H1 (cell line): ENCODE measurements at places on chromosomes 1 and 21. TPM values are rescaled to one million over a fixed set of nuclear protein-coding genes. Genes with fewer than 3 reads are reported as not detected.

- no peaks in the 10 kb centered on the region for H3K4me1 ChIP-seq
- no peak for DNase-seq
- no peaks in the 10 kb centered on the region for H3K27me3 ChIP-seq
- no peak overlapping the region for H3K27ac ChIP-seq
- H3K36me3 ChIP-seq: no peaks in the 10 kb centered on the region
- no peak overlapping the region for H3K4me3 ChIP-seq
These were observed 123.1 kb upstream of the PTGFR start for GRCh38 chr1:78367700-78368099.

DNA sequence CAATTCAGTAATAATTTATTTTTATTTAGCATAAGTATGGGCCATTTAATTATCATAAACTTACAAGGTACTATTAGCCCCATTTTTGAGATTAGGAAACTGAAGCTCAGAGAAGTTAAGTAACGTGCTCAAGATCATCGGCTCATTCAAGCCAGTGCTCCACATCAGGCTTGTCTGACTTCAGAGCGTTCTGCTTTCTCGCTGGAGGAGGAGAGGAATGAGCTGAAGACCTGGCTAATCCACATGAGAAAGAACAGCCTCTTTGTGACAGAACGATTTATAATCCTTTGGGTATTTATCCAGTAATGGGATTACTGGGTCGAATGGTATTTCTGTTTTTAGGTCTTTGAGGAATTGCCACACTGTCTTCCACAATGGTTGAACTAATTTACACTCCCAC is 39.7 kb downstream of the DDX20 start:
- no peak overlapping the region for H3K4me3 ChIP-seq
- no peak overlapping the region for H3K27ac ChIP-seq
- no peaks in the 10 kb centered on the region for H3K4me1 ChIP-seq
- no peaks in the 10 kb centered on the region for H3K36me3 ChIP-seq

DNA sequence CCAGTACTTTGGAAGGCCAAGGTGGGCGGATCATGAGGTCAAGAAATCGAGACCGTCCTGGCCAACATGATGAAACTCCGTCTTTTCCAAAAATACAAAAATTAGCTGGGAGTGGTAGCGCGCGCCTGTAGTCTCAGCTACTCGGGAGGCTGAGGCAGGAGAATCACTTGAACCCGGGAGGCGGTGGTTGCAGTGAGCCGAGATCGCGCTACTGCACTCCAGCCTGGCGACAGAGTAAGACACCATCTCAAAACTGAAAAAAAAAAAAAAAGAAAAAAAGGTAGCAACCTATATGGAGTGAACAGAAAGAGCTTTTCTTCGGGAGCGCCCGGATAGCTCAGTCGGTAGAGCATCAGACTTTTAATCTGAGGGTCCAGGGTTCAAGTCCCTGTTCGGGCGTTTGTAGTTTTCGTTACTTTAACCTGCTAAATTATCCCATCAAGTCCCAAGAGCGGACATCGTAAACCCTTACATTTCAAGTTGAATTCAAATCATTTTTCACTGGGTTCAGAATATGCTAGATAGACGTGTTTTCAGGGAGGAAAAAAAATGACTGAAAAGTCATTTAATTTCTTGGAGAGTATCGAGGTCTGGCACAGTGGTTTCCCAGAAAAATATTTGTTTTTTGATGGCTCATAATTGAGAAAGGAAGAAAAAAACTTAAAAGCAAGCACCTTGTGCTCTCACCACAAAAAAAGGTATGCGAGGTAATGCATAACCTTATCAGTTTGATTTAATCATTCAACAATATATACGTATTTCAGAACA is 9.8 kb upstream of the MDM4 start:
- no peak overlapping the region for H3K27ac ChIP-seq
- H3K4me1 ChIP-seq: no peaks in the 10 kb centered on the region
- H3K4me3 ChIP-seq: peak overlapping the region; percentile 90

GRCh38 chr1:10033359-10033845 is 644 bp downstream of the UBE4B start:
- peak overlapping the region; percentile 89 for H3K27ac ChIP-seq
- no peak for DNase-seq
- H3K27me3 ChIP-seq: no peaks in the 10 kb centered on the region

GRCh38 chr1:110677526-110677925 is 2.8 kb upstream of the KCNA3 start:
- H3K36me3 ChIP-seq: no peaks in the 10 kb centered on the region
- H3K4me1 ChIP-seq: no peaks in the 10 kb centered on the region
- peaks cover 26% of the 10 kb centered on the region for H3K27me3 ChIP-seq
- H3K4me3 ChIP-seq: no peak overlapping the region

DNA sequence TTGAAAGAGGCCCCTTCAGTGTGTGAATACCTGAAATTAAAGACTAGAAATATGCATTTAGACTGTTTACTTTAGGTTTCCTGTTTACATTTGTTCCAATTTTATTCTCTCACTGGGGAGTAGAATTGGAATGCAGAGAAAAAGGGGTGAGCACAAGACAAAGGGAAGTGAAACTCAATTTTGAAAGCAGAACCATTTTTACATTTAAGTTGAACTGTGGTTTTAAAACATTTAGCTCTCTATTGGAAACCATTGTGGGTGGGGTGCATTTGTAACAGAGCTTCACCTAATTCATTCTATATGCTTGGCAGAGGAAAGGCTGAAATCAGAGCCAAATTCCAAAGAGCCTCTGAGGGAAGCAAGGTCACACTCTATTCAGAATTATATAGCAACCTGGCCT is 235.3 kb upstream of the C1orf105 start:
- no peaks in the 10 kb centered on the region for H3K27me3 ChIP-seq
- no peak overlapping the region for H3K27ac ChIP-seq
- H3K4me3 ChIP-seq: no peak overlapping the region; the same call in 1 of the 2 replicates
- no peaks in the 10 kb centered on the region for H3K36me3 ChIP-seq

DNA sequence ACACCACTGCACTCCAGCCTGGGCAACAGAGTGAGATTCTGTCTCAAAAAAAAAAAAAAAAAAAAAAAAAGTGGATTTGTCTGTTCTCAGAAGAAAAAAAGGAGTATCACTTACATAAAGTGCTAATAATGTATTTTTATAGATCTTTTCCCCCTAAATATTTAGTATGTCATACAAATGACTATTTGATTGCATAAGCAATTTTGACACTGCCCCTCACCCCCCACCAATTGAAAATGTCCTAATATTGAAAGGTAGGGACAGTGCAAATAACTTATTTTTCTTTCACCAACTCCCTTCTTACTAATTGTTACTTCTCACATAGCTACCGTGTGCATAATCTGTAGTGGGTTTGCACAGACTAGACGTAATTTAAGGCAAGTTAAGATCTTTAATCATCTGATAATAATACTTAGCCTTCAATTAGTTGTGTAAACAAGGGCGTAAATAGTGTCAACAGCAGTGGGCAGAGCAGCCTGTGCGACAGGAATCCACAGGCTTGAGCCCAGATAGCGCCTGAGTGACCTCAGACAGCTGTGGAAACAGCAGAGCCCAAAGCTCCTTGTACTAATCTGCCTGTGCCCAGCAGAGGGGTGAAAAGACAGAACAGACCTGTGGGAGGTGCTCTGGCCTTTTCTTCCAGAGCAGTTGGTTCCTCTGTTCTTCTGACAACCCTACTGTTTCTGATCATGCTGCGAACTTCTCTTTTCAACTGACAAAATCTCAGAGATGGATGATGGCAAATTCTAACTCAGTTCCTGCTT is 4.5 kb upstream of the IER5 start:
- H3K27me3 ChIP-seq: peaks cover 15% of the 10 kb centered on the region
- no peaks in the 10 kb centered on the region for H3K4me1 ChIP-seq
- H3K4me3 ChIP-seq: no peak overlapping the region
- no peak overlapping the region for H3K27ac ChIP-seq

- H3K4me1 ChIP-seq: peaks cover 7% of the 10 kb centered on the region
- peaks cover 11% of the 10 kb centered on the region for H3K36me3 ChIP-seq
- DNase-seq: no peak
- peak overlapping the region; percentile 6; the same call in 1 of the 2 replicates for H3K27ac ChIP-seq
- H3K4me3 ChIP-seq: peak overlapping the region; percentile 89
- no peaks in the 10 kb centered on the region for H3K27me3 ChIP-seq
These were observed 1.9 kb downstream of the SLC39A1 start for GRCh38 chr1:153961421-153961820.

- H3K4me1 ChIP-seq: no peaks in the 10 kb centered on the region
- H3K27ac ChIP-seq: no peak overlapping the region
- no peaks in the 10 kb centered on the region for H3K27me3 ChIP-seq
- H3K36me3 ChIP-seq: peaks cover 85% of the 10 kb centered on the region
- DNase-seq: no peak
These were observed 13.5 kb downstream of the GORAB start for GRCh38 chr1:170545476-170545875.

DNA sequence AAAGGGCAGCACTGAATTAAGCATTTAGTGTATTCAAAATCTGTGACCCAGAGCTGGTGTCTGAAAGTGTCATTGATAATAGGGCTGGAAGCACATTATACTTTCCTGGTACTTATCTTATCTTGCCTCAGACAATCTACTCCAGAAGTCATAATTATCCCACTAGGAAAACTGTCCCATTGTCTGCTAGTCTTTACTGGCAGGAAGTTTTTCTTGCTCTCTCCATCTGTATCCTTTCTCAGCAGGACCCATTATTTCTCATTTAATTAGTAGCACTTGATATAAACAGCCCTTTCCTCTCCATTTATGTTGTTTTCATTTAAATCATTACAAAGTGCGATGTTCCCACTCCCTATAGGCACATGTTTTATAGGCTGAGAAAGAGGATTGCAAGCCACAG is 36.5 kb upstream of the BARHL2 start:
- H3K4me1 ChIP-seq: no peaks in the 10 kb centered on the region
- no peaks in the 10 kb centered on the region for H3K27me3 ChIP-seq
- no peak for DNase-seq
- no peak overlapping the region for H3K4me3 ChIP-seq
- H3K36me3 ChIP-seq: no peaks in the 10 kb centered on the region
- H3K27ac ChIP-seq: no peak overlapping the region

- H3K27ac ChIP-seq: no peak overlapping the region
- no peaks in the 10 kb centered on the region for H3K27me3 ChIP-seq
- peak; percentile 62 for DNase-seq
- no peaks in the 10 kb centered on the region for H3K4me1 ChIP-seq
These were observed 104.7 kb downstream of the JAK1 start for GRCh38 chr1:64861611-64862010.

DNA sequence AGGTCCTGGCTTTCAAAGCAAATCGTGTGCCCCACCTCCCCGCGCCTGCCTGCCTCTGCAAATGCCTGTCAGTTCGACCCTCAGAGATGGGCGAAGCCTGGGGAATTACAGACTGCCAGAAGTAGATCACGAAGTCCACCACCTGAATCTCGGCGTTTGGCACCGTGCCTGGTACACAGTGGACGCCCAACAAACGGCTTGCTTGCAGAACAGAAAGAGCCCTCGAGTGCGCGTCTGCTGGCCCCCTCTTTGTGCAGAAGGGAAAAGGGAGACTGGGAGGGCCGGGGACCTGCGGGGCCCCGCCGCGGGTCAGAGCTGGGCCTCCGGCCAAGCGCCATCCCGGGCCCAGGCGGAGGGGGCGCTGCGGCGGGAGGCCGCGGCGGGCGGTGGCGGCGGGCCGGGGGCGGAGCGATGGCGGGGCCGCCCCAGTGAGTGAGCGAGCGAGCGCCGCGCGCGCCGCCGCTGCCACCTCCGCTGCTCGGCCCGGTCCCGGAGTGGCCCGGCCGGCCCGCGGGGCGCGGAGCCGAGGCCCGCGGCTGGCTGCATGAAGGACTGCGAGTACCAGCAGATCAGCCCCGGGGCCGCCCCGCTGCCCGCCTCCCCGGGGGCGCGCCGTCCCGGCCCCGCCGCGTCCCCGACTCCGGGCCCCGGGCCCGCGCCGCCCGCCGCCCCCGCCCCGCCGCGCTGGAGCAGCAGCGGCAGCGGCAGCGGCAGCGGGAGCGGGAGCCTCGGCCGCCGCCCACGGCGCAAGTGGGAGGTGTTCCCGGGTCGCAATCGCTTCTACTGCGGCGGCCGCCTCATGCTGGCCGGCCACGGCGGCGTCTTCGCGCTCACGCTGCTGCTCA is at the start of gene ZDHHC18:
Gene ZDHHC18 (plus strand): TSS at position 428 of the 845 bp plus-strand sequence. CDS start 117 bp downstream, at position 545.
- H3K4me3 ChIP-seq: peak within 1 kb of the TSS; percentile 56
- no peak within 1 kb of the TSS for H3K27ac ChIP-seq
- no peaks in the 10 kb centered on the region for H3K36me3 ChIP-seq
- no peak for DNase-seq

- DNase-seq: no peak
- no peaks in the 10 kb centered on the region for H3K36me3 ChIP-seq
- no peak overlapping the region for H3K4me3 ChIP-seq
- H3K27me3 ChIP-seq: no peaks in the 10 kb centered on the region
- H3K27ac ChIP-seq: no peak overlapping the region
- peaks cover 10% of the 10 kb centered on the region for H3K4me1 ChIP-seq
These were observed 43.3 kb upstream of the PRDX6 start for GRCh38 chr1:173433751-173434326.

DNA sequence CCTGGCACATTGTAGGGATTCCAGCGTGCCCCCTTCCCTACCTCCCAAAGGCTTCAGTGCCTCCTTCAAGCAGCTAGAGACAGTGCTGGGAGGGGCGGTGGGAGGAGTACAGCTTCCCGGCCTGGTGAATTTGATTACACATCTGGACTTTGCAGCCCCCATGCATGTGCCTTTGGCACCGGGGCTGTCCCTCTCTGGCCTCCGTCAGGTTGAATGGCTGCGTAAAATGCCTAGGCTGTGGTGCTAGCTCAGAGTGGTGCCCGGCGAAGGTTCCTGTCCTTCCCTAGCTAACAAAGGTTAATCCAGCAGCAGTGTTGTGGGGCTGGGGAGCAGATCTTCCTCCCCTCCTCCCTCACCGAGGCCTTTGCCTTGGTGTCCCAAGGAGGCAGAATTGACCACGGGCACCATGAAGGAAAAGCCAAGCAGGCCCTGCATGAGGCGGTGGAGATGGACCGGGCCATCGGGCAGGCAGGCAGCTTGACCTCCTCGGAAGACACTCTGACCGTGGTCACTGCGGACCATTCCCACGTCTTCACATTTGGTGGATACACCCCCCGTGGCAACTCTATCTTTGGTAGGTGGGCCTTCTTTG is 66.2 kb downstream of the ALPL start:
- H3K27ac ChIP-seq: no peak overlapping the region
- H3K4me3 ChIP-seq: no peak overlapping the region
- H3K4me1 ChIP-seq: peaks cover 2% of the 10 kb centered on the region
- H3K27me3 ChIP-seq: no peaks in the 10 kb centered on the region
- H3K36me3 ChIP-seq: peaks cover 4% of the 10 kb centered on the region; the same call in 1 of the 2 replicates

DNA sequence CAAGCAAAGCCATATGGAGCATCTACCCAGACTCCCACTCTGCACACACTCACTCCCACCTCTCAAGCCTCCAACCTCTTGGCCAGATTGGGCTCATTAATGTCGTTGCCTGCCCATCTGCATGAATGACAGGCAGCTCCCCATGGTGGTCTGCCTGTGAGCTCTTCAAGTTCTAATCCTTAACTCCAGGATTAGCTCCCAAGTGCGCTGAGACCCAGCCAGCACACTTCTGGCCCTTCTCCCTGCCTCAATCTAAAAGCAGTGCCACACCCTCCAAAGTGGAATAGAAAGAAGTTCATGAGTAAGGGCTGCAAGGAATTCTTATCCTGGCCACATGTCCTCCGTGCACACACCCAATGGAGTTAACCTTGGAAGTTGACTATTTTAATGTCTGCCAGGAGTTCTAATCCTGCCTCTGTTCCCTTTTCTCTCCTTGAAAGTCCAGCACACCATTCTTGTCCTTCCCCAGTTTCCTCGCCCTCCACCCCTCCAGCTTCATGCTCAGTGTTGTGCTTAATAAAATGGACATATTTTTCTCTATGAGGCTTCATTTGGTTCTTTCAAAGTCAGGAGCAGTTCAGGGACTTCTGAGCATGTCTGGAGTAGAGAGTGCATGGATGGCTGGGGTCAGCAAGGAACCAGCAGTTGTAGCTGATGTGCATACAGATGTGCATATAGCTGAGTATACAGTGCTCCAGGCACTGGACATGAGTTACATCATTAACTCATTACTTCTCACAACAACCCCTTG is 30.1 kb downstream of the CAMK1G start:
- H3K27me3 ChIP-seq: no peaks in the 10 kb centered on the region
- H3K4me1 ChIP-seq: no peaks in the 10 kb centered on the region
- H3K36me3 ChIP-seq: no peaks in the 10 kb centered on the region
- H3K27ac ChIP-seq: no peak overlapping the region

Gene MPL
- total RNA-seq: not detected in 2 replicates

Gene NCAM2
- total RNA-seq: 0.54 and 1.1 TPM in 2 replicates

Gene NUDT4B
- total RNA-seq: not detected in 2 replicates

Gene IL10
- not detected in 2 replicates for total RNA-seq

Gene SPATA46
- total RNA-seq: not detected in 2 replicates
